Activated T-cell treated with anti-CD3 and anti-CD28 coated beads, Interleukin-2, amount 50 U/mL, for 24 hours (primary cell): ENCODE measurements at places on chromosomes 3 and 15.

GRCh38 chr3:126117786-126118185, 33.9 kb upstream of the SLC41A3 start:
- H3K27me3 ChIP-seq = no peaks in the 10 kb centered on the region
- DNase-seq = no peak
- H3K4me3 ChIP-seq = no peak overlapping the region
- H3K27ac ChIP-seq = no peak overlapping the region

- no peaks in the 10 kb centered on the region for H3K27me3 ChIP-seq
- H3K4me3 ChIP-seq = no peak overlapping the region
- no peaks in the 10 kb centered on the region for H3K36me3 ChIP-seq
- DNase-seq = no peak
Observed at GRCh38 chr3:35733341-35733740, 94.0 kb downstream of the ARPP21 start.

GRCh38 chr3:42518800-42519567, 16.5 kb downstream of the VIPR1 start:
- H3K4me1 ChIP-seq = peaks cover 21% of the 10 kb centered on the region
- peak overlapping the region; percentile 78 for H3K27ac ChIP-seq
- H3K4me3 ChIP-seq = no peak overlapping the region

- DNase-seq = no peak
- peaks cover 42% of the 10 kb centered on the region for H3K4me1 ChIP-seq
- no peaks in the 10 kb centered on the region for H3K27me3 ChIP-seq
- no peak overlapping the region for H3K27ac ChIP-seq
- no peaks in the 10 kb centered on the region for H3K36me3 ChIP-seq
Observed at GRCh38 chr3:177589911-177590381, 392.7 kb upstream of the TBL1XR1 start.

DNA sequence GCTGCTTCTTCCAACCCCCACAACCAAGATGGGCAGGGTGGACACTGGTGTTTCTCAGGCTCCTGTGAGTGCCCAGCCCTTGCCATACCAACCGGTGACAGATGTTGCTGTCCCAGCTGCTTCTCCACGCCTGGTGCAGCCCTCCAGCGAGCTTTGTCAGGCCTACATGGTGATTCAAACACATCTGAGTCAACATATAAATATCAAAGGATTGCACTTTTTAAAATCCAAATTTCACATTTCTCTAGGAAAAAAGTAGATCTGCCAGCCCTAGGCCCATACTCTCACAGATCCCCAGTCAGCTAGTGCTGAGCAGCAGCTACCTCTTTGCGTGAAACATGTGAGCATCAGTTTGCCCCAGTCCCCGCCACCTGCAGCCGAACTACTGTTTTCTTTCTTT, 52.7 kb downstream of the RPN1 start:
- no peak overlapping the region for H3K4me3 ChIP-seq
- H3K27me3 ChIP-seq = no peaks in the 10 kb centered on the region
- no peak for DNase-seq
- peaks cover 3% of the 10 kb centered on the region for H3K4me1 ChIP-seq
- no peaks in the 10 kb centered on the region for H3K36me3 ChIP-seq
- no peak overlapping the region for H3K27ac ChIP-seq

DNA sequence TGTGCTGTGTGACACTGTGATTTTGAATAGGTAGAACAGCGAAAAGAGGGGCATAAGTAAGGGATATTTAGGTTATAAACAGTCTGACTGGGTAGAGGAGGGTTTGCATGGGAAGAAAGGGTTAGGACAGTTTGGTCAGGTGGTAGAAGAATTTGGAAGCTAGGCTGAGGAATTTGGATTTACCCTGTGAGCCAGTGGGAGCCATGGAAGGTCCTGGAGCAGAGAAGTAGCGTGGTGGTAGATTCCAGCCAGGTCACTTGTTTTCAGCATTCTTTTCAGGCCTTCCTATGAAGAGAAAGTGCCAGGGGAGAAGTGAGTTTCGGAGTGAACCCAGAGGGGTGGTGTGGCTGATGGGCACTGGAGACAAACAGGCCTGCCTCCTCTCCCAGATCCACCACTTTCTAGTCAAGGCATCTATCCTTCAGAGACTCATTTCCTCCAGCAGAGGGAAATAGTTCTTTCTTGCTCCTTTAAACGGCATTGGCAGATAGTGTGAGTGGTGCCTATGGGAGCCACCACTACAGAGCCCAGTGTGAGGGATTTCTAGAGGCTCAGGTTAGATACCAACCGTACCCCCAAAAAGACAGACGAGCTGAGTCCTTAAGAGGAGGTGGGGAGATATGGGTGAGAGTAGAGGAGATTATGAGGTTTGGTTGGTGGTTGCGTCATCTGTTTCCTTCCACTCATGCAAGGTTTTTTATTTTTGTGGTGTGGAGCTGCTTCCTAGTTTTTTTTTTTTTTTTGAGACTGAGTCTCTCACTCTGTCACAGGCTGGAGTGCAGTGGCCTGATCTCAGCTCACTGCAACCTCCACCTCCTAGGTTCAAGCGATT, 21.2 kb downstream of the PXK start:
- H3K36me3 ChIP-seq = peaks cover 21% of the 10 kb centered on the region
- peak overlapping the region; percentile 83 for H3K27ac ChIP-seq
- no peak overlapping the region for H3K4me3 ChIP-seq

DNA sequence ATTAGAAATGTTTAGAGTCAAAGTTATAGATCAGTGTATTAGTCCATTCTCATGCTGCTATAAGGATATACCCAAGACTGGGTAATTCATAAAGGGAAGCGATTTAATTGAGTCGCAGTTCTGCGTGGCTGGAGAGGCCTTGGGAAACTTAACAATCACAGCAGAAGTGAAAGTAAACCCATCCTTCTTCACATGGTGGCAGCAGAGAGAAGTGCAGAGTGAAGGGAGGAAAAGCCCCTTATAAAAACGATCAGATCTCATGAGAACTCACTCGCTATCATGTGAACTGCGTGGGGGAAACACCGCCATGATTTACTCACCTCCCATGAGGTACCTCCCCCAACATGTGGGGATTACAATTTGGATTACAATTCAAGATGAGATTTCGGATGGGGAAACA, 871.5 kb downstream of the DIPK2A start:
- no peak overlapping the region for H3K27ac ChIP-seq
- H3K36me3 ChIP-seq = no peaks in the 10 kb centered on the region
- H3K27me3 ChIP-seq = no peaks in the 10 kb centered on the region
- no peaks in the 10 kb centered on the region for H3K4me1 ChIP-seq
- no peak overlapping the region for H3K4me3 ChIP-seq

DNA sequence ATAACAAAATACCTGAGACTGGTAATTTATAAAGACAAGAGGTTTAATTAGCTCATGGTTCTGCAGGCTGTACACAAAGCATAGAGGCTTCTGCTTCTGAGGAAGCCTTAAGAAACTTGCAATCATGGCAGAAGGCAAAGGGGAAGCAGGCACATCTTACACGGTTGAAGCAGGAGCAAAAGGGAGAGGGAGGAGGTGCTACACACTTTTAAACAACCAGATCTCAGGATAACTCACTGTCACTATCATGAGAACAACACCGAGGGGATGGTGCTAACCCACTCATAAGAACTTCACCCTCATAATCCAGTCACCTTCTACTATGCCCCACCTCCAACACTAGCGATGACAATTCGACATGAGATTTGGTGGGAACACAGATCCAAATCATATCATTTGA, 54.4 kb downstream of the ATP8B4 start:
- no peak for DNase-seq
- H3K27ac ChIP-seq = no peak overlapping the region
- peaks cover 35% of the 10 kb centered on the region for H3K4me1 ChIP-seq
- no peaks in the 10 kb centered on the region for H3K36me3 ChIP-seq

DNA sequence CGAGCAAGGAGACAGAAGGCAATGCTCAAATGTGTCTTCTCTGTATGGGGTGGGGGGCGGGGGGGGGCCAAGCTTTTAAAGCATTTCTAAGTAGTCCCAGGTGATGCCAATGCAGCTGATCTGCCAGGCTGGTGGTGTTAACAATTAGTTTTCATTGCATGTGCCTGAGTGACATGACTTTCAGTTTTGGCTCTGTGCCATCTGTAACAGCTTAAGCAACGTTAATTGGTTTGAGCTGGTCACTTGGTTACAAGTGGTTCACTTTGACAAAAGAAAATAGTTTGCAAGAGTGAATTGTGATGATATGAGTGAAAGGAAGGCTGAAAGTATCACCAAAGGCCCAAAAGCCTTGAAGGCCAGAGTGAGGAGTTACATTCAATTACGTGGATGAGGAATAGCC, 26.4 kb upstream of the LRIG1 start:
- no peak for DNase-seq
- H3K4me1 ChIP-seq = peaks cover 4% of the 10 kb centered on the region
- no peak overlapping the region for H3K4me3 ChIP-seq
- H3K27ac ChIP-seq = no peak overlapping the region

GRCh38 chr15:38414357-38414756, 39.6 kb upstream of the FAM98B start:
- H3K36me3 ChIP-seq = no peaks in the 10 kb centered on the region
- no peak for DNase-seq
- H3K4me3 ChIP-seq = no peak overlapping the region
- H3K27ac ChIP-seq = no peak overlapping the region
- peaks cover 54% of the 10 kb centered on the region for H3K27me3 ChIP-seq
- no peaks in the 10 kb centered on the region for H3K4me1 ChIP-seq

GRCh38 chr3:13019243-13020095, 53.8 kb downstream of the IQSEC1 start:
- H3K27me3 ChIP-seq = no peaks in the 10 kb centered on the region
- peaks cover 28% of the 10 kb centered on the region for H3K4me1 ChIP-seq
- H3K27ac ChIP-seq = no peak overlapping the region
- no peak overlapping the region for H3K4me3 ChIP-seq

- no peak overlapping the region for H3K27ac ChIP-seq
- no peak for DNase-seq
- no peaks in the 10 kb centered on the region for H3K27me3 ChIP-seq
- no peak overlapping the region for H3K4me3 ChIP-seq
- H3K4me1 ChIP-seq = no peaks in the 10 kb centered on the region
- H3K36me3 ChIP-seq = no peaks in the 10 kb centered on the region
Observed at GRCh38 chr3:35487376-35487775, 151.9 kb upstream of the ARPP21 start.

DNA sequence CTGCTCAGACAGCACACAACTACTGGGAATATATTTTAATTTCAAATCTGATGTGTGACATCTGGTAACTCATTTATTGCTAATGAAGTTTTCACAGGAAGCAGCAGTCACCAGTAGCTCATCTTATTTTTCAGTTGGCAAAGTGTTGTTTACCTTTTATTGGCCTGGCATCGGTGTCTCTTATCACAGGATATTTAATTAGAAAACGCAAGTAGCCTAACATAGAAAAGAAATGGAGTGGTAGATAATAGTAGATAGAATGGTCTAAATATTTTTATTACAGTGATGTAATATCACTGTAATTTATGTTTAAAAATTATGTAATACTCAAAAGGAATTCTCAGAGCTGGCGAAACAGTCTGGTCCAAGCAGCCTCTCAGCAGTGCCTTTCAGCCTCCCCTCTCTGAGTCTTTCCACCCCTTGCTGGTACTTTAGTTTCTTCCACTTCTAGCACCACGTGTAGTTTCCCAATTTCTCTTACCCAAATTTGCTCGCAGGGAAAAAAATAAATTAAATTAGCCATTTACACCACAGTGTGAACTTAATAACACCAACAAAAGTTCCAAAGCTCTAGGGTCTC, 31.9 kb downstream of the AGTR1 start:
- no peaks in the 10 kb centered on the region for H3K4me1 ChIP-seq
- no peaks in the 10 kb centered on the region for H3K27me3 ChIP-seq
- H3K36me3 ChIP-seq = no peaks in the 10 kb centered on the region
- no peak overlapping the region for H3K27ac ChIP-seq
- no peak overlapping the region for H3K4me3 ChIP-seq

DNA sequence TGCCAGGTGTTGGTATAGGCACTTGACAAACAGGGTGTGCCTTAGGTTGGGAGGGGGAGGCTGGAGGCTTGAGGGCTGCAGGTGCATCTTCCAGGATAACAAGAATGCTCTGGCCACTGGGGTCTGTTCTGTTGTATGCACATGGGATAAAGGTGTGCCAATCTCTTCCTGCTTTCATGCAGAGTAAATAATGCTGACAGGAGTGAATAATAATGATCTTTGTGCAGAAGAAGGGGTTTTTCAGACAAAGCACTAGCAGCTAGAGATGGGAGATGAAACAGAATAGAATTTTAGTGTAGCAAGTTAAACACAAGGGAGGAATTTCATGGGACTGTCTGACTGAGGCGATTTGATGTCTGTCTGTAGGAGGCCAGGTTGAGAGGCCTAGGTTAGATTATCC, 1.9 kb upstream of the ROPN1 start:
- H3K36me3 ChIP-seq = no peaks in the 10 kb centered on the region
- H3K27ac ChIP-seq = no peak overlapping the region
- H3K27me3 ChIP-seq = peaks cover 44% of the 10 kb centered on the region
- DNase-seq = no peak

DNA sequence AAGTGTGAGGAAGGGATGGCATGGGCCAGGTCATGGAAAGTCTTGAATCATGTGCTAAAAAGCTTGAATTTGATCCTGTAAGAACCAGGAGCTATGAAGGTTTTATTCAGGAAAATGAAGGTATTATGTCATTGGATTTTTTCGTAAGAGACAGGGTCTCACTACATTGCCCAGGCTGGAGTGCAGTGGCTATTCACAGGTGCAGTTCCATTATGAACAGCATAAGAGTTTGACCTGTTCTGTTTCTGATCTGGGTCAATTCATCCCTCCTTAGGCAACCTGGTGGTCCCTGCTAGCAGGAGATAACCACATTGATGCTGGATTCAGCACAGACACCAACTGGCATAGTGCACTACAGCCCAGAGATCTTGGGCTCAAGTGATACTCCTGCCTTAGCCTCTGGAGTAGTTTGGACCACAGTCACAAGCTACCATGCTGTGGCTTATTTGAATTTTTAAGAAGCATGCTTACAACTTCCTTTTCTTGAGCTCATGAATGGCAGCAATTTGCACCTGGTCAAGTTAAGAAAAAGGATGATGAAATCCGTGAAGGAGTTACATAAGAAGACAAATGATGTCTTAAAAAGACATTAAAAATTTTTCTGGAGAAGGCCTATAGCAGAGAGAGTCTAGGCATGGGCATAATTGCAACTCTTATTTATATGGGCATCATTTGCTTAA, 79.1 kb downstream of the CADPS start:
- DNase-seq = no peak
- no peaks in the 10 kb centered on the region for H3K4me1 ChIP-seq
- no peak overlapping the region for H3K4me3 ChIP-seq
- H3K27me3 ChIP-seq = no peaks in the 10 kb centered on the region

DNA sequence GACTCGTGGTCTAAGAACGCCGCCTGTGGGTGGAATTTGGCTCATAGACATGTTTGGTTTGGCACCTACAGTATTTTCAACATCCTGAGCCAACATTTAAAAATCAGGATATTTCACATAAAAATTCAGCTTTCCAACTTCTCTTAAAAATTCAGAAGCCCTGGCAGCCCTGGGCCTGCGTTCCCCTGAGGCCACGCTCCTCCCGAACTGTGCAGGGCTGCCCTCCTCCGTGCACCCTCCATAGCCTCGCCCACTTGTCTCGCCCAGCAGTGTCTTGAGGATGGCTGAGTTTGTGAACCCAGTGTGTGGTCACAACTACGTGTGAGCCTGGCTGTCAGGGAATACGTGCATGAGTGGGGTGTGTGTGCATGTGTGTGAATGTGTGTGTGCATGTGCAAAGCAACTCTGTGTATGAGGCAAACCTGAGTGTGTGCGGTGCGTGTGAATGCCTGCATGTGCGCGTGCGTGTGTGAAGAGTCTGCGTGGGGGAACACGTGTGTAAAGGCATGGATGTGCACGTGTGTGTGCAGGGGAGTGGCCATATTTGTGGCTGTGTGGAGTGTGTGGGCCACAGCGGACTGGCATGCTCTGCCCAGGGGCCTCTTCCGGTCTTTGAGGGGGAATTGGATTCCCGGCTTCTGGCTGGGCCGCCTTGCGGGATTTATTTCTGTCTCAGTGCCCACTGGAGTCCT, 30.9 kb downstream of the PTH1R start:
- no peak for DNase-seq
- H3K4me1 ChIP-seq = peaks cover 11% of the 10 kb centered on the region
- H3K27ac ChIP-seq = no peak overlapping the region
- peaks cover 11% of the 10 kb centered on the region for H3K36me3 ChIP-seq
- no peak overlapping the region for H3K4me3 ChIP-seq
